Small intestine (tissue), 16 donors: ENCODE measurements at places on chromosomes 6 and 20. TPM values are rescaled to one million over a fixed set of nuclear protein-coding genes. Genes with fewer than 3 reads are reported as not detected.

The SLC17A1 gene
- polyA plus RNA-seq: not detected

The GHRH gene
- not detected for polyA plus RNA-seq

The ANKRD66 gene
- polyA plus RNA-seq: not detected

The WFDC5 gene
- polyA plus RNA-seq: not detected

The CD83 gene
- polyA plus RNA-seq: 1.9 TPM

The HAO1 gene
- not detected for polyA plus RNA-seq

The MYLIP gene
- 10.7 TPM for polyA plus RNA-seq

The SIGLEC1 gene
- 0.22 TPM for polyA plus RNA-seq

The OTOR gene
- not detected for polyA plus RNA-seq

The BPIFB4 gene
- not detected for polyA plus RNA-seq

The EBF4 gene
- 3.5 TPM for polyA plus RNA-seq

The SMLR1 gene
- polyA plus RNA-seq: 48.1 TPM

The PREX1 gene
- polyA plus RNA-seq: 1.8 TPM

The CTCFL gene
- not detected for polyA plus RNA-seq

The ROS1 gene
- polyA plus RNA-seq: 4.9 TPM

The ANKRD60 gene
- not detected for polyA plus RNA-seq

The FILIP1 gene
- polyA plus RNA-seq: not detected

The TRAPPC3L gene
- polyA plus RNA-seq: 0.12 TPM

The SYCP2 gene
- 0.51 TPM for polyA plus RNA-seq

The TUBB2B gene
- polyA plus RNA-seq: 3.4 TPM

The OXT gene
- 2.7 TPM for polyA plus RNA-seq

The NOTCH4 gene
- polyA plus RNA-seq: 5.4 TPM

The MLIP gene
- polyA plus RNA-seq: 3.6 TPM

The PTCRA gene
- not detected for polyA plus RNA-seq

The PRL gene
- not detected for polyA plus RNA-seq

The RAMACL gene
- polyA plus RNA-seq: not detected

The VIP gene
- not detected for polyA plus RNA-seq
